ENCODE measurements at places on chromosomes 7 and 10.

DNA sequence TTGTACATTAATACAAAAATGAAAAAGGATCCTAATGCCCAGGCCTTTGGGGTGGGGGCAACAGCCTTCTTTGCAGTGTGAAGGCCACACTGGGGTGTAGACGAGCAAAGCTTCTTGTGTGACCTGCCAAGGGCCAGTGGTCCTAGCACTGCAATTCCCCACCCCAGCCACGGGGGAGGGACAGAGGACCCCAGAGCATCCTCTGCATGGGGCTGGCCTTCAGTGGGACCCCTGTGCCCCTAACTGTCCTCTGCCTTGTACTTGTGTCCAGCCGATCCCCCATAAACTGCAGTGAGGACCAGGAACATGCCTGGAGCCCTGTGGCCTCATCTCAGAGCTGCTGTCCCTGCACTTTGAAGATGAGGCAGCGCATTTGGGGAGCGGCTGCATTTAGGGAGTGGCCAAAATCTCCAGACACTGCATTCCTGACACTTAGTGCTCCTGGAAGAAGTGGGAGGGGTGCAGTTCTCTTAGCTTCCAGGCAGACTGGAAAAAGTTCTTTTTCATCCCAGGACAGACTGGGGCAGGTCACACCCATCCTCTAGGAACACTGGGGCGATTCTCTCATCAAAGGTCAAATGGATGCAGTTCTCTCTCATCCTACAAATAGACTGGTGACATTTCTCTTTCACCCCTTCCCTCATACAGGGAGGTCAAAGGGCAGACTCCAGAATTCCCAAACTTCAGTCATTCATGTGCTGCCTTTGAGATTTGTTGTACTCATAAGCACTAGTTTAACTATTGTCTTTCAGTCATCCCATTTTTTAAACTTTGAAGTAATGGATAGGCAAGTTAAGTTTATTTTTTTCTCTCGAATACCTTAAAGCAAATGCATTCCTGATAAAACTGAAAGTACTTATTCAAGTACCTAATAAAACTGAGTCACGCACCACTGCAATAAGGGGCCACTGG, 922 bp upstream of the MYO1G start:
- no peak for DNase-seq

DNA sequence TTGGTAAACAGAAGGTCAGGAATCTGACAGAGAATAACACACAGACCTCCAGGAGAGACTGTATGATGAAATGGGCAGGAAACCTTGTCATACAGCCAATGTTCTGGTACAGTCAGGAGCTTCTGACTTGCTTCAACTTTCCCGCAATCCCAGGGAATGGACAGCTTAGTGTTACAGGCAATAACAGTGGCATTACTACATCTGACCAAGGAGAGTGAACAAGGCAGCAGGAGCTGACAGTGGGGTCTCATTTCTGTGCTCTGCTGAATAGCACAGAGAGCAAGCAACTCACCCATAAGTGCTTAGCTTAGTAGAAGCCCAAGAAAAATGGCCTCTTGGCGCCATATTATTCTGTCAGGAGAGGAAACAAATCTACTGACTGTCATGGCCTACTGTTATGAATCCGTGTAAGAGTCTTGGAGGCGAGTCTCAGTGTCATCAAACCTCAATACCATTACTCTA, 186.2 kb upstream of the MTPN start:
- no peak for DNase-seq

DNA sequence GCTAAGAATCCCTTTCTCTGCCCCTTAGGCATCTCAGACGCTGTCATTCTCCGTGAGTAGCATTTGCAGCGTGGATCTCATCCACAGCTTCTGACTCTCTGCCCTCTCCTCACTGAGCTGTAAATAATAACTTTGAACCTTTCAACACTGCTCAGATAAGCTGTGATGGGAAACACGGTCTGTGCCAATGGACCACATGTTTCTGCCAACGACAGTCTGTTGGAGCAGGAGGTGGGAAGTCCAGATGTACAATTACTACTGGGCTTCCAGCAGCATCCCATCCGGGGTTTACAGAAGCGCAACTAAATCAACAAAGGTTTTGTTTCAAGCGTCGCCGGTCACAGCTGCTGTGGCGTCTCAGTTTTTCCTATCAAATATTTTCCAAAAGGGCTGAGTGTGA, 1110.6 kb downstream of the TYW1 start:
- DNase-seq, result no peak

DNA sequence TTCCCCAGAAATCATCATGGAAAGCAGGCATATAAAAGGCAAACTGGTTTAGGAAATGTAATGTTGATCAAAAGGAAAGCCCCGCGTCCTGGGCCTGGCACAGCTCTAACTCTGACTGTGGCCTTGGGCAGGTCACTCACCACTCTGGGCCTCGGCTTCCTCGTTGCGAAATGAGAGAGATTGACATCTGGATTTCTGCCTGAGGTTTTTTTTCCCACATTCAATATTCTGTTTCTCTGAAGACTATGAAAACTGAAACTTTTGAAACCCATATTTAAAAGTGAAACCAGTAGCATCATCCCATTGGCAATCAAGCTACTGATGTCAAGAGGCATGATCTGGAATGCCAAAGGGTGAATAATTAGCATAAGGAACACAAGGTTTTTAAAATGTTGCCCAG, 369.7 kb upstream of the NPVF start:
- no peak for DNase-seq

Data from NCI-H2107 (cell line).